Activated naive CD4-positive, alpha-beta T cell (primary cell): ENCODE measurements at places on chromosomes 11 and 22.
A peak's percentile ranks its signal among the peaks of the same experiment; 100 is the strongest.

DNA sequence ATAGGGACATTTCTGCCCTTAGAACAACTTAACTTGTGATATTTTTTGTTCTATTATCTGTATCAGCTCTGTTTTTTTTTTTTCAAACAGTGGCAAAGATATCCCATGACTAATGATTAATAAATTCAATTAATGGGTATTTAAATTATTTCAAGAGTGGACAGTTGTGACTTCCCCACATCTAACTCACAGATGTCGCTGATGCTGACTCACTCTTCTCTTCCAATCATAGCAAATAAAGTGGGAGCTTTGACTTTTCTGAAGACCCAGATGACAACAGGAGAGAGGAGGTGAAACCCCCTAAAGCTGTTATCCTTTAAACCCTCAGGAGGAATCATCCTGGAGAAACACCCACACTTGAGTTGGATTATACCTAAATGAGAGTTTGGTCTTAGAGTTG is 27.1 kb downstream of the GGTLC2 start:
- DNase-seq, result no peak

DNA sequence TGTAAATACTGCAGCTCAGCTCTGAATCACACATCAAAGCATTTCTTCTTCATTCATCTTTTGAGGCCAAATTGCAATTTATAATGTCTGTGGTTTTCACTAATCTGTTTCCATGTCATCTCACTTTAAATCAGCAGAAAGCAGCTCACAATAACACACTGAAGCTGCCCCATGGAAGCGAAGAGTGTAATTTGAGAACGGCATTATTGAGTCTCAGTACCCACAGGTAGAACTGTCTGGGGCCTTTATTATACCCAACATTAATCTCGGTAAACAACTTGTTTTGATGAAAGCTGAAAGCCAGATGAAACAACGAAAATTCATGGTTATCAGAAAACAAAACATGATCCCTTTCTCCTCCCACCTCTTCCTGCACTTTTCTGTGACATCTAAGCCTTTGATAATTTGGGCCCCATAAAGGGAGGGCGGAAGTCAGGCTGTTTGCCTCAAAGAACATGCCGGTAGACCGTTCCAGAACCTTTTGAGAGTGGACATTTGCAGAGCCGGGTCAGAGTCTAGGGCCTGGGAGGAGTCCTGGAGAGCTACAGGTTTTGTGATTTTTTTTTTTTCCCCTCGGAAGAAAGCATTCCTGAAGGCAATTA is 68.2 kb upstream of the SESN3 start:
- no peak for DNase-seq

GRCh38 chr11:56968524-56968923 is 20.2 kb upstream of the OR5AK2 start:
- DNase-seq, result no peak

DNA sequence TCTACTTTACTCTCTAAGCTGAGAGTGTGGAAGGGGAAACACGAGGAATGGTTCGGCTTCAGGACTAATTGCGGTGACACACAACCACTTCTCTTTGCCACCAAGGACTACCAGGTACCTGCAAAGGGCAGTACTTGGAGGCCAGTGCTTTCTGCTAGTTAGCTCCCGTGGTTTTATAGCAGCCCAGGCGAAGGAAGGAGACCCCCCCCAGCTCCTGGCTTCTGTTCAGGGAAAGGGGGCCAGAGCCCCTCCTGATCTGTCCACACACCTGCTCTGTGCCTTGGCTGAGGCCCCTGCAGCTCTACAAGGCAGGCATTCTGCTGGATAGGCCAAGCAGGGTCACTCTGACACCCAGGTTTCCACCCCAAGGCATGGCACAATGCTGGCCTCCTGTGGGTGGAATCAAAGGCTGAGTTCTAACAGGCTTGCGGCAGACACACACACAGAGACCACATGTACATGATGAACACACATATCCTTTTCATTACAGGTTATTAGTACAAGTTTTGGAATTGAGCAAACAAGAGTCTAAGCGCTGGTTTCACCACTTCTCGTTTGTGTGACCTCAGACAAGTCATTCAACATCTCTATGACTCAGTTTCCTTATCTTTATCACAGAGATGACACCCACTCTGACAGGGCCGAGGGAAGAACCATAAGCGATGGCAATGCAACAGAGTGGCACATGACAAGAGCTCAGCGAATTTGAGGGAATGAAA is 7.5 kb downstream of the SERPIND1 start:
- no peak for DNase-seq

GRCh38 chr11:68839911-68840641 is 1.6 kb downstream of the CPT1A start:
- DNase-seq, result no peak

DNA sequence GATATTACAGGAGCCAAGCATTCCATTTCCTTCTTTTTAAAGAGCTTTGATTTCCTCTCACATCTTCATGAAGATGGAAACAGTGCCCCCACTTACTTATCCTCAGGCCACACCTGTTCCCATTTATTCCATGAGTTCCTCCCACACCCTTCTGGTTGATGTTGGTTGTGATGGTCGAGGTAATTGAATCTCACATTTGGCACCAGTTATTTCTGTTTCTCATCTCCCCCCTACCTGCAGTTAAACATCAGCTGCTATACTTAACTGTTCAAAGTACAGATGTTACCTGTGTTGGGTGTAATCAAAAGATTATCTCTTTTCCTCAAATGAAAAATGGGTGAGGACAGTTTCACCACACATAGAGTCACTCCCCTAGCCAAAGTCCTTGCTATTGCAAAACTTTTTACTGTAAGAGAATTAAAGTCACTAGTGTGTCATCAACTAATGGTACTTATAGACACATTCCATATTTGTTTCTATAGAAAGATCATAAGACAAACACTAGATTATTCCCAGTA is 1.9 kb downstream of the TMEM45B start:
- no peak for DNase-seq

- DNase-seq, result no peak
Measured at GRCh38 chr11:10659339-10660216, 34.0 kb downstream of the IRAG1 start.

GRCh38 chr22:25627271-25627852 is 62.9 kb downstream of the GRK3 start:
- no peak for DNase-seq

GRCh38 chr11:128906185-128907050 is 15.3 kb downstream of the KCNJ5 start:
- no peak for DNase-seq

- no peak for DNase-seq
Measured at GRCh38 chr22:36546092-36546804, 17.3 kb upstream of the EIF3D start.

GRCh38 chr11:72637926-72638325 is 36.3 kb downstream of the PDE2A start:
- DNase-seq, result no peak

DNA sequence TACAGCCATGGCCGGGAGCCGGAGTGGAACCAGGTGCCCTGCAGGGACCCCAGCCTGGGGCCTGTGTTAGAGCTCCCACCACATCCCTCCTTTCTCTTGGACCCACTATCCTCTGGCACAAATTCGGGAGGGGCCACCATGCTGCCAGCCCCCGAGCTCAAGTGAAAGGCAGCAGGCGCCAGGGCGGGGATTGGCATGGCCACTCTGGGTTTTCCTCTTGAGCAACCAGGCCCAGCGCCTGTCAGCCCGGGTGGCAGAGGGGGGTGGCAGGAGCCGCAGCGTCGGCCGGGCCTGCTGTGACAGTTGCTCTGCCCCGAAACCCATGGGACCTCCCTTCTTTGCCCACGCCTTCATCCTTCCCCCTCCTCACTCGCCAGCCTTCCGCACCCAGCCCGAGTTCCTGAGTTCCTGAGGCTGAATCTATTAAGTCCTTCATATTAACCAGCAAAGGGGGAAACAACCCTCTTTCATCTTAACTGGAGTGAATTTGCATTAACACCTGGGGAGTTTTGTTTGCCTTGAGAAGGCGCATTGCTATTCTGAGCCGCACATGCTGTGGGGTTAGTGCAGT is 16.8 kb upstream of the CABP7 start:
- no peak for DNase-seq

DNA sequence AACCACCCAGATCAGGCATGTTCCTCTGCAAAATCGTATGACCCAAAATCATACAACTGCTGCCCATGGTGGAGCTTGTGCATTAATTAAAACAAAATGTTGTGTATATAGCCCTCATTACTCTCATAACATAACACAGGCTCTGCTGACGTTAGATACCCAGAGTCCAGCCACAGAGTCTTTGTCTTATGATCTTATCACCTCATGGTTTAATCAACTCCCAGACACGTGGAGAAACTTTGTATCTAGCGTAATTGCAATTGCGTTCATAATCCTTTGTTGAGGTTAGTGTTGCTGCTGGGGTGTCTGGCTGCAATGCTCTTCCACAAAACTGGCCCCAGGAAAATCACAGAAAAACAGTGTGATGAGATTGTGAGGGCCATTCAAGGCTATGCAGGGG is 5.0 kb upstream of the APOL1 start:
- DNase-seq, result no peak

GRCh38 chr11:16831316-16832192 is 93.1 kb downstream of the C11orf58 start:
- DNase-seq, result no peak

GRCh38 chr22:36659762-36660509 is 43.6 kb downstream of the CACNG2 start:
- no peak for DNase-seq

DNA sequence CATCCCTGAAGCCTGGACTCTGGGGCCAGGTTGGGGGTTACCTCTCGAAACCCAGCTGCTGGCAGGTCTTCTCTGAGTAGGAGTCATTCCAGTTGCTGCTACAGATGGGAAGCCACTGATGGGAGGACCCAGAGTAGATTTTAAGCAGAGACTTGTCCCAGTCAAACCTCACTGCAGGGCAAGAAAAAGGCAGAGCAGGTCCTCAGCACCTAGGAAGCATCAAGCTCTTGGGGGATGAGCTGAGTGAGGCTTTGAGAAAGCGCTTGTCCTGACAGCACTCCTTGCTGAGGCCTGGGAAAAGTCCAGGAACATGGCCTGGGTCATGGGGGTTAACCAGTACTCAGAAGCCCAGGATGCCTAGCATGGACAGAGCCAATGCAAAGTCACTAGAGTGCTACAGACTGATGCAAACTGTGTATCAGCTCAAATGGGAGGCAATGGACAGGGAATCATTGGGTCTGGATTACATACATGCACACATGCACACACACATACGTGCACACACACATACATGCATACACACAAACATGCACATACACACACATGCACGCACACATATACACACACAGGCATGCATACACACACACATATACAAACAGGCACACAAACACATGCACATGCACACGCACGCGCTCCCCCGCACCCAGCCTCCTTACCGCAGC is 15.3 kb downstream of the TMPRSS13 start:
- no peak for DNase-seq

GRCh38 chr11:97229936-97230335 is 840.1 kb downstream of the JRKL start:
- no peak for DNase-seq

- no peak for DNase-seq
Measured at GRCh38 chr11:107446822-107447431, 10.7 kb downstream of the CWF19L2 start.

DNA sequence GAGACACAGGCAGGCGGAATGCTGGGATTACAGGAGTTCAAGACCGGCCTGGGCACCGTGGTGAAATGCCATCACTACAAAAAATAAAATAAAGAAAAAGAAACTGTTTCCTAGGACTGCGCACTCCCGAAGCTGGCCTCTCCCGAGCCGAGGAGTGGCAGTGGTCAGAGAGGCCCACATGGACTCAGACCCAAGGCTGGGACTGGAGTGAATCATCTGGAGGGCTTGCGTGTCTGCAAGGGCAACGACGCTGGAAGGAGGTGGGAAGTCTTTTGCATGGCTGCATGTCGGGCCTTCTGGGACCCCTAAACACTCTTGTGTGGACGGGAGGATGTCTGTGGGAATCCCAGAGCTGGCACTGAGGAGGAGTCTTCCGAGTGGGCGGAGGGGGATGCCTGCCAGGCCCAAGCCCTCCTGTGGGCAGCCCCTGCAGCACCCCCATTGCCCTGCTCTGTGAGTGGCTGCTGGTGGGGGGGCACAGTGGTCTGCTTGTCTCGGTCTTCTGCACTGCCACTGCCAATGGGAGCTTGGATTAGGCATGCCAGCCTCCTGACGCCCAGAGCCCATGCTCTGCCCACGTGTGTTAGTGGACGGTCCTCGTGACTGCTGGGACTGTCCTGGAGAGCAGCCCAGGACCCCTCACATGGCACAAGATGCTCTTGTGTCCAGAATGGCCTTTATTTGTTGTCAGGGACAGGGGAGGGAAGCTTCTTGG is 1.8 kb upstream of the AP2A2 start:
- no peak for DNase-seq

DNA sequence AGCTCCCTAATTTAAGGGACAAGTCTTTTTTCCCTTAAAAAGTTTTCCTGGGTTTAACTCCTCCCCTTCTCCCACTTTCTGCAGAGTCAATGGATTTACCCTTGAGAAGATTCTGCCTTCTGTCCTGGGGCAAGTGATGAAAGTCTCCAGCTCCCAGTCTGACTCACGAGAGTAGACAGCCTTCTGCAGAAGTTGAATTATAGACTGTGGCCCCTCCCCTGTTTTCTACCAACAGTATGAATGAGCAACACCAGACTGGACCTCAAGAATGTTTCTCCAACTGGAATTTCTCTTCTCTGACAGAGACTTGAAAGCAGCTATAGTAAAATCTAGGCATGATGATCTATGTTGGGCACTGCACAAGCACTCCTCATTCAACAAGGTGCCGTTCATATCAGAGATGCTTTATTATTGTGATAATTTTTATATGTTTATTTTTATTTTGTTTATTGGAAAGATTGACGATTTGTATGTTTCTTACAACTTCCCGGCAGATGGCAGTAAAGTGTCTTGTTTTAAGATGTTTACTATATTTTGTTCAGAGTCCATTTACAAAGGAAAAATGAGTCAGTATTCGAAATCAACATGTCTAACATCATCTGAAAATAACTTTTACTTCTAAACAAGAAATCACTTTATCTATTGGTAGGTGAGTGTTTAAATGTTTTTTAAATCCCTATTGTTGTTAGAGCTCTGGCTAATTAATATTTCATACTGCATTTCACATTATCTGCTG is 56.6 kb downstream of the LMO2 start:
- no peak for DNase-seq

GRCh38 chr11:9759519-9760192 is 95.8 kb downstream of the SWAP70 start:
- peak; percentile 75 for DNase-seq

DNA sequence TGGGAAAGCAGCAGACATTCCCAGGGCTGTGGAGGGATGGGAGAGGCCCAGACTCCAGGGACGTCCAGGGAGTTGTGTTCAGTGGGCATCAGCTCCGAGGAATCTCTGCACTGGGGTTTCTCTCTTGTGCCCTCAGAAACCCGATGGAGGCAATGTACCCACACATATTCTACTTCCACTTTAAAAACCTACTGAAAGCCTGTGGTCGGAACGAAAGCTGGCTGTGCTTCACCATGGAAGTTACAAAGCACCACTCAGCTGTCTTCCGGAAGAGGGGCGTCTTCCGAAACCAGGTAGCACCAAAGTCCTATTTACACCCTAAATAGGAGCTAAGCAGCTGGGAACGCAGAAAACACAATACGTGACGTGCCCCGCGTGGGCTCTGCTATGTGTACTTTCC is 8.3 kb downstream of the APOBEC3D start:
- DNase-seq, result no peak
